HuH-7.5 (cell line): ENCODE measurements at places on chromosomes 16 and 17.

DNA sequence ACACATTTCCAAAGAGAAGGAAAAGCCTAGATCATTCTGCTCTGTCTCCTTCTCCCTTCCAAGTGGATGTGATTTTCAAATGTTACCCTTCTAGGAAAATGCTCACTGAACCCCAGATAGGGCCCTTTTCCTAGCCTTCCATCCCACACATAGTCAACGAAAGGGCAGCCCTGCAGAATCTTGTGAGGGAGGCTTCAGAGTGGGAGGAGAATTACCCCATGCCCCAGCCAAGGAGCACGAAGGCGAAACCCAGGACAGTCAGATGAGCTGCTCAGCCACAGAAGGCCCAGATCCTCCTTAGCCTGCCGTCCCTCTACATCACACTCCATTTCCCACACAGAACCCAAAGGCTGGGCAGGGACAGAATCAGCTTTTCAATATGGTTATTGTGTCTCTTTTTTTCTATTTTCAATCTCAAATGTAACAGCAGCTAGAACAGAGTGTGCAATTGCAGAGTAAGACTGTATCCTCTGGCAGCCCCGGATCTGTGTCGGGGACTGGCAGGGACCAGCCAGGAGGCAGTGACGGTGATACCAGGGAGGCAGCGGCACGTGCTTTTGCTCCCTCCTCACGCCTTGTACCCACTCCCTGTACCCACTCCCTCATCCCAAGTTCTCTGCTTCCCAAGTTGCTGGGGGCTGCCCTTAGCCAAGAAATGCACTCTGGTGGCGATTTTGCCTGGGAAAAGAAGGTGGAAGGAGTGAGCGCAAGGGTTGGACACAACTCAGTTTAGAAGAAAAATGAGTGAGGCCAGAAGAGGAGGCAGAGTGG, 3.7 kb upstream of the SDK2 start:
- DNase-seq: no peak

DNA sequence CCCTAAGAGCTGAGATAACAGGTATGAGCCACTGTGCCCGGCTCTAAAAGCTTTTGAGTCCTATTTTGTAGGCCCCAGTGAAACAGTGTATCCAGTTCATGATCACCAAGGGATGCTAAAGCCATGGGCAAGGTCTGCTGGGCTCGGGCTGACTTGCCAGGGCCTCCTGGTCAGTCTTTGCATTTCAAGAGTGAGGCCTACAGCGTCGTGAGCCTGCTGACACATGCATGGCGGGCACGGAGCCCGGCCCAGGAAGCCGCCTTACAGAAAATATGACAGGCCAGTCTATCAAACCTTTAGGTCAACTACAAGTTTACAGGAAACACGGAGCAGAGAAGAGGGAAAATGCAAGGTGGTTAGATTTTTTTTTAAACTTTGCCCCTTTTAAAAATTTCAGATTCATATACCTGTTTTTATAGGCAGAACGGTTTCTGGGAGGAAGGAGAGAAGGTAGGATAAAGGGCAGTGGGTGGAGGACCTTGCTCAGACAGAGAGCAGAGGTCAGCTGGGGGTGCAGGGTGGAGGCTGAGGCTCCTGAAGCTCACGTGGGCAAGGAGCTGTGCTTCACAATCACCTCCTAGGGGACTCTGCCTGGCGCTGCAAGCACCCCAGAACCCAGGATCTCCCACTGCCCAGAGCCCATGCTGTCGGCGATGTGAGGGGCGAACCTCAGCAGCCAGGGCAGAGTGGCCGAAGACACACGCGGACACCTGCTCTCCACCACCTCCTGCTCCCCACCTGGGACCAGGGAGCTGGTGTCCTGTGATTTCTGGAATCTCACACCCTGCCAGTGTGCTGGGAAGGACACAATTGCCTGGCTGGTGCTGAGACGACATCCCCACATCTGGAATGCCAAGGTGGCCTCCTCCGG, 21.3 kb downstream of the C16orf95 start:
- no peak for DNase-seq

DNA sequence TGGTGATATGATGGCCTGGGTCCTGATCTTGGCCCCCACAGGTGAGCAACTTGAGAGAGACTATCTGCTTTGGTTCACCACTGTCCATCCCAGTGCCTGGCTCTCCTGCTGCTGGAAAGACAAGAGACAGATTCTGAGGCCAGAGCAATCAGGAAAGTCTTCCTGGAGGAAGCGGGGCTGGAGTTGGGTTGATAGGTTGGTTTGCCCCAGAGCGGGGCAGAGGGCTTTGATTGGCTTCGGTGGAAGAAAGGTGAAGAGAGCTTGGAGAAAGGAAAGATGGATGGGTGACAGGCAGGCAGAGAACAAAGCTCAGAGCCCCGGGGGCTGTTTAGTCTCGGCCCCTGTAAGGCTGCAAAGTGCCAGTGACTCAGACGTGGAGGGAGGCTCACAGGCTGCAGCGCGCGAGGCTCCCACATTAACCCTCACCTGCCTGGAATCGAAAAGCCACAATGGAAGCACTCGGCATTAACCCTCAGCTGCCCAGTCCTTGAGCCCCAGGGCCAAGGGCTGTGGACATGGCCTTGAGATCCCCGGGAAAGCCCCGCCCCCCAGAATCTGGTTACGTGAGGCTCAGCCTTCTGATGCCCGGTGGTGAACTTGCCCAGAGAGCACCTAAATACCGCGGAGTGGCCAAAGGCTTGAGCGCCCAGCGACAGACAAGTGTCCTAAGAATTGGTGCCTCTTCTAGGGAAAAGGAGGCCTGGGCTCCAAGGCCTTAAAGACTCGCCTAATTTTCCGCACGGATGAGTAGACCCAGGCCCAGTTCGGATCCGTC, 996 bp upstream of the CPNE2 start:
- DNase-seq: peak; percentile 34

- peak; percentile 66 for DNase-seq
Observed at GRCh38 chr16:85169333-85170065, 57.2 kb upstream of the CIBAR2 start.

GRCh38 chr16:30485818-30486436, 13.4 kb downstream of the ITGAL start:
- no peak for DNase-seq

- no peak for DNase-seq
Observed at GRCh38 chr16:31094088-31094423, 541 bp downstream of the VKORC1 start.

- DNase-seq: no peak
Observed at GRCh38 chr17:81524039-81524864, 3.9 kb upstream of the FSCN2 start.

- no peak for DNase-seq
Observed at GRCh38 chr16:83959656-83960434, 6.8 kb downstream of the OSGIN1 start.

DNA sequence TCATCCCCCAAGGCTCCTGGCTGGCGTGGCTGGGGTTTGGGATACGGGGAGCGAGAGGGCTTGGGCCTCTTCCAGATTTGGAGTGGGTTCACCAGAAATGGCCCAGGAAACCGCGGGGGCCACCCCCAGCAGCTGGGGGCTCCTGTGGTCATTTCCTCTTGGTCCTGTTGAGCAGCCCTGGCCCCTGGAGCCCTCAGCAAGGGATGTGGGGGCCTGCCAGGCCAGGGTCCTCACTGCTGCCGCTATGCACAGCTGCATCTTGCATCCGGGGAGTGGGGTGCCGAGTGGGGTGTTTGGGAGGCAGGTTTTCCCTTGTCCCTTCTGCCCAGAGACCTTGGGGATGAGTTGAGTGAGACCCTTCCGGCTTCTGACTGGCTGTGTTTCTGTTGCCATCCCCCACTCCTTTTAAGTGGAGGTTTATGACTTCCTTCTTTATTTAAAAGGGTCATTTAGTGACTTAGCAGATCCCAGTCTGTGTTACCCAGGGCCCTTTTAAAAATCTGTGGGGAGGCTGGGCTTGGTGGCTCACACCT, 319.8 kb downstream of the SEC14L1 start:
- no peak for DNase-seq

DNA sequence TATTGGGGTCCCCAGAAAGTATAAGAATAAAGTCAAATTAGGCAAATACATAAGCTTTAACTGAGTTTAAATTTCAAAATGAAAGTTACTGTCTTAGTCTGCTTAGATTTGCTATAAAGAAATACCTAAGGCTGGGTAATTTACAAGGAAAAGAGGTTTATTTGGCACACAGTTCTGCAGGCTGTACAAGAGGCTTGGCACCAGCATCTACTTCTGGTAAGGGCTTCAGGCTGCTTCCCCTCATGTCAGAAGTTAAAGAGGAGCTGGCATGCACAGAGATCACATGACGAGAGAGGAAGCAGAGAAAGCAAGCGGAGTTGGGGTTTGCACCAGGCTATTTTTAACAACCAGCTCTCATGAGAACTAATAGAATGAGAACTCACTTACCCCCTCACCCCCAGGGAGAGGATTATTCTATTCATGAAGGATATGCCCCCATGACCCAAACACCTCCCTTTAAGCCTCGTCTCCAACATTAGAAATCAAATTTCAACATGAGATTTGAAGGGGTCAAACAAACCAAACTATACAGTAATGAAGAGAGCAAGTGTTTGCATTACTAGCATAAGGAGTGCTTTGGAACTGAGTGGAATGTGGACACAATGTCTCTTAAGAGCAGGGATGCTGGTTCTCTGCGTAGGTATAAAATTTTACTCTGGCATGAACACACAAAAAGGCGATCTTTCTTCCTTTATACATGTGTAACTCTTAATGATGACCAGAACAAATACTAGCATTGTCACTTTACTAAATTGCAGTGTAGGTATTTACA, 292.8 kb upstream of the PMFBP1 start:
- no peak for DNase-seq

- DNase-seq: no peak
Observed at GRCh38 chr17:8728971-8729370, 15.7 kb downstream of the CCDC42 start.

GRCh38 chr16:10979717-10980601, 35.6 kb downstream of the CLEC16A start:
- no peak for DNase-seq
